GM20000 (cell line): ENCODE measurements at places on chromosomes 5 and 9.

DNA sequence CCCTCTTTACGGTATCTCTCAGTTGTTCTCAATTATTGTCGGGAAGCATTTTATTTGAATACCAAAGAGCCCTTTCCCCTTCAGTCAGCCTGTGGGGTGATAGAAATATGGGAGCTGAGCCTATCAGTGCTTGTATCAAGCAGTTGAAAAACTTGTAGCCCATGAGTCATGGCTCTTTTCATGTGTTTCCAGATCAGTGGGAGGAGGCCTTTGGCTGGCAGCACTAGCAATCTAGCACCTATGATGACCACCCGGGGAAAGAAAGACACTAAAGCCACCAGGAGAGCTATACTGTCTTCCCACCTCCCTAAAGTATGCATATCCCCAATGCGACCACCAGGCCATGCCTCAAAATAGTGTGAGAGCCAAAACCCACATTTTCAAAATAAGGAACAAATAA, 696.9 kb upstream of the C9orf72 start:
- no peak for DNase-seq

GRCh38 chr5:10248378-10249260, 1.1 kb downstream of the ATPSCKMT start:
- no peak for DNase-seq

GRCh38 chr9:121774715-121775613, 123.5 kb downstream of the DAB2IP start:
- DNase-seq = no peak

- no peak for DNase-seq
These were observed 70.5 kb downstream of the PPARGC1B start for GRCh38 chr5:149800633-149801032.

GRCh38 chr9:112782218-112782617, 31.7 kb downstream of the SNX30 start:
- no peak for DNase-seq

DNA sequence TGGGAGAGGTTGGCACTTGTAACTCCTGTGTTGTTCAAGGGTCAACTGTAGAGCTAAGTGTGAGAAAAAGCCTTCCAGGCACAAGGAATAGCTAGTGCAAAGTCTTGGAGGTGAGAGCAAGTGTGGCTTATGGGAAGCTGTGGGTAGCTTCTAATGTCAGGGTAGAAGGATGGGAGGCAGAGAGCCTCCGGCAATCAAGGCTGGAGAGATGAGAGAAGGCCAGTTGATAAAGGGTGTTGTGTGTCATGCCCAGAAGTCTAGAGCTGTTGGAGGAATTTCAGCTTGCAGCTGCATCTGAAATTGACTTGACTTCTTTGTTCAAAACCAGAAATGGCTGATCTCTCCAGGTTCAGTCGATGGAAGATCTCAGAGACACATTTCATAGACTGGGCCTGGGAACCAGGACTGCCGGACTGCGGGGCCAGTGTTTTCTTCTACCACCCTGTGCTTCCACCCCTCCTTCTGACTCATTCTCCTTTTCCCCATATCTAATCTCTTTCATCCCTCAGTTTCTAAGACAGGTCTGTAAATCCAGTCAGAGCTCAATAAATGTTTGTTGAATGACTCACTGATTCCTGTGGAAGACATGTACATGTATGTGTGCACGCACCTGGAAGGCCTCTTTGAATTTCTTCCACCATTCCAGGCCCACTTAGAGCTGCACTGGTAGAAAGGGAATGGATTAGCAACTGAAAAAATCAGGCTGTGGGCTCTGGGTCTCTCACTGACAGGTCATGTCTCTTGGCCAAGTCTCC, 67.8 kb upstream of the KLF4 start:
- no peak for DNase-seq

DNA sequence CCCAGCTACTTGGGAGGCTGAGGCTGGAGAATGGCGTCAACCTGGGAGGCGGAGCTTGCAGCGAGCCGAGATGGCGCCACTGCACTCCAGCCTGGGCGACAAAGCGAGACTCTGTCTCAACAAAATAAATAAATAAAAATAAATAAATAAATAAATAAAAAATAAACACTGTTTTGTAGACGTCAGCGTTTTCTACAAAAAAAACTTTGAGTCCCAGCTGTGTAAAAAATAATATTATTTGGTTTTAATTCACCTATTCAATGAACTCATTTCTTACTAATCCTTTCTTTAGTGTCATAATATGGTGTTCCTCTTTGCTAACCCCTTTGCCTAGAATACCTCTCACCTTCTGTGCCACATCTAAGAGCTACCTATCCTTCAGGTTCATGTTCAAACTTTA, 30.2 kb upstream of the MSANTD3 start:
- DNase-seq = no peak

DNA sequence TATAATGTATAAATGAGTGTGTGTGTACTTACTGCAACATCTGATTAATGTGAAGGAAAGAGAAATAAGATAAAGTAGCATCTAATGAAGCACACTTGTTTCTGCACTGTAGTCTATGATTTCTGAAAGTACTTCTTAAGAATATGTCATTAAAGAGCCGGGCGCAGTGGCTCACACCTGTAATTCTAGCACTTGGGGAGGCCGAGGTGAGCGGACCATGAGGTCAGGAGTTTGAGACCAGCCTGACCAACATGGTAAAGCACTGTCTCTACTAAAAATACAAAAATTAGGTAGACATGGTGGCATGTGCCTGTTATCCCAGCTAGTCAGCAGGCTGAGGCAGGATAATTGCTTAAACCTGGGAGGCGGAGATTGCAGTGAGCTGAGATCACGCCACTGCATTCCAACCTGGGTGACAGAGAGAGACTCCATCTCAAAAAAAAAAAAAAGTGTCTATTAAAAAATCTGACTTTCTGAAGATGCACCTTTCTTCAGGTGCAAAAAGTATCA, 556.9 kb downstream of the PTPRD start:
- no peak for DNase-seq

DNA sequence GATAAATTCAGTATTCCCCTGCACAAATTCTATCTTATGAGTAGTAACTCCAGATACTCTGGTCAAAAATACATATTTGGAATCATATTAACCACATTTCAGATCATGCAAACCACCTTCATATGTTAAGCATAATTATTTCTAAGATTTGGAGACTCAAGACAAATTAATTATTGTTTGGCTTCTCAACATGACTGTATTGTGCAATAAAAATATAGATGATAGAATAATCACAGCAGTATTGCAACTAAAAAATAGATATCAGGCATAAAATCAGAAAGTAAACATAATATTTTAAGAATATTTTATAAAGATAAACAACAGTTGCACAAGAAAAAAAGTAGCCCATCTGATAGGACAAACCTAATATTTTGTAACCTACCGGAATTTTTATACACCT, 1767.6 kb upstream of the NUDT12 start:
- no peak for DNase-seq

- DNase-seq = no peak
These were observed 54.3 kb downstream of the ADRB2 start for GRCh38 chr5:148880696-148881095.

- DNase-seq = no peak
These were observed 1.2 kb downstream of the HOMER1 start for GRCh38 chr5:79512471-79513307.

GRCh38 chr9:1668441-1668840, 346.7 kb upstream of the SMARCA2 start:
- DNase-seq = no peak

DNA sequence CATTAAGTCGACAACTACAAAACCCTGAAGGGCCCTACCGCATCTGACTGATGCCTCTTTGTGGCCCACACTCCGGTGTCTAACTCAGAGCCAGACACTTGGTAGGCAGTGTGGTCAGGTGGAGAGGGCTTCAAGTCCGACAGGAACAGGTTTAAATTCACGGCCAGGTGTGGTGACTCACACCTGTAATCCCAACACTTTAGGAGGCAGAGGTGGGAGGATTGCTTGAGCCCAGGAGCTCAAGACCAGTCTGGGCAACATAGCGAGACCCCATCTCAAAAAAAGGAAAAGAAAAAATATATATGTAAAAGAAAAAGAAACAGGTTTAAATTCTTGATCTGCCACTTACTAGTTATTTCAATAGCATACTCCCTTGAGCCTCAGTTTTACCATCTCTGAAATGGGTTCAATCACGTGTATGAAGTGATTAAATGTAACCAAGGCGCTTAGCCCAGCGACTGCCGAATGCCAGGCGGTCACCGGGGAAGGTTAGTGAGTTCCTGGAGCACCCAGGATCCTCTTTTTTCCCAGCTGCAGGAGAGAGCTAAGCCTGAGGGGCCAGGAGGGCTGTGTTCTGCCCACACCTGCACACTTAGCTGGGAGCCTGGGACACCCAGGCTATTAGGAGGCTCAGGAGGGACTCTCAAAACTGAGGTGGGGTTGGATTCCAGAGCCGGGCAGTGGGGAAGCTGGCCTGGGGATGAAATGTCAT, 943 bp downstream of the CLTB start:
- peak; percentile 53 for DNase-seq

GRCh38 chr5:109692852-109693251, 3.1 kb downstream of the MAN2A1 start:
- no peak for DNase-seq

DNA sequence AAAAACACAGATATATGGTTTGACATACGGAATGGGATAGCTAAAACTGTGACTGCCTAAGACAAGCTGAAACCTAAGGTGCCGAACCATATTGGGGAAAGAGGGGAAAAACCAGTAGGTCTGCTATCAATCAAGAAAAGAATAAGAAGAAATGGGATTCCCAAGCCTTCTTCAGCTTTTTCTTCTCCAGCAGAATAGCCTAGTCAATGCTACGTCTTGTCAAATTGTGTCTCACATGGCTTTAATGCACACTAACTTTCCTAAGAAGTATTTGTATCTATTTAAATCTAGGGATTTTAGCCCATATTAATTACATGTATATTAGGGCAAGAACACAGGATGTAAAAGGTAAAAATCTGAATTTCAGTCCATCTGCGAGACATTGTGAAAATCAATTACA, 797 bp upstream of the FBXO38 start:
- DNase-seq = no peak

DNA sequence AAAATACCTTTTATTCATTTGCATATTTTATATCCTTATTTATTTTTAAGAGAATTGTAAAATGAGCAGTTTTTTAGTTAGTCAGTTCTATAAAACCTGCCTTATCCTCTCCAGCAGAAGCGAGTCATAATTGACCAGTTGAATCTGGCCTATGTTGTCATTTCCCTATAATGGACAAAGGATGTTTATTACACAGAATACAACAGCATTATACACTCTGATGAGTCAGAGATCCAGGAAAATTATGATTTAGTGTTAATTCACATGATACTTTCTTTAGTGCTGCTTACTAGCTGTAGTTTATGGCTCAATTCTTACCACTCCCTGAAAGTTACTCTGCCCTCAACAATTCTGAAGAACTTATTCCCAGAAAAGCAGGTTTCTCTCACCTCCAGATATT, 26.8 kb upstream of the LURAP1L start:
- no peak for DNase-seq

GRCh38 chr5:115785381-115786065, 30.9 kb downstream of the CDO1 start:
- DNase-seq = no peak

DNA sequence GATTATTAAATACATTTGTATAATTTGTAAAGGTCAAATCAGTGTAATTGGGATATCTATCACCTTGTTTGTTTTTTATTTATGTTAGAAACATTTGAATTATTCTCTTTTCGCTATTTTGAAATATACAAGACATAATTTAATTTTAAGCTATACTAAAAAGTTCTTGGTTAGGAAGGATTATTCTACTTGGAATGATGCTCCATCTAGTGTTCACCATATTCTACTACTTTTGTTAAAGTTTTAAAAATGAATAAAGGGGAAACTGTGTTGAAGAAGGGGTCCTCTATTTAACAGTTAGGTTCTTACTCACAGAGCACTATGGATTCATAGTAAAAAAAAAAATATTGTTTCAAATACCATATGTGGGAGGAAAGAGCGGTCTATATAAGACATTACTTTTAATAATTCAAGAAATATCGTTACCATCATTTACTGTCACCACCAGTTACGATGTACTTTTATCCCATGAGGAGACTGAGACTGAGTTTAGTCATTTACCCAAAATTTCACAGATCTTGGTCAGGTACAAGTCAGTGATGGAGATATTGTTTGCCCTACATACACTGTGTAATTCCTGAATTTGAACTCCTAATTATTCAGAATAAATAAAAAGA, 6.3 kb upstream of the STOM start:
- DNase-seq = no peak

DNA sequence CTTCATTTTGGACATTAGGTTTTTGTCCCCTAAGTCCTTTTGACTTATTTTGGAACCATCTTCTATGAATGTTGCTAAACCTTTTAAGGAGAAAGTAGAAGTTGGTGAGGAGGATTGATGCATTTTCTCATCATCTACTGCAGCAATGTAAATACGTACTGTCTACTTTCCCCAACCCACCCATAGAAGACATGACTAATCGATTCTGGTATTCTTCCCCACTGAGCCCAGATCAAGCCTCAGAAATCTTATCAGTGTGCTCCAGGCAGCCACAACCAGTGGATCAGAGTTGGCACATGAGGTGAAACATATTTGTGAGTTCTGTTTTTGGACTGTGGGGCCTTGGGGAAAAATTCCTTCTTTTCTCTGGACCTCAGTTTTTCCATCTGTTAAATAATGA, 57.7 kb downstream of the FGF18 start:
- DNase-seq = no peak

DNA sequence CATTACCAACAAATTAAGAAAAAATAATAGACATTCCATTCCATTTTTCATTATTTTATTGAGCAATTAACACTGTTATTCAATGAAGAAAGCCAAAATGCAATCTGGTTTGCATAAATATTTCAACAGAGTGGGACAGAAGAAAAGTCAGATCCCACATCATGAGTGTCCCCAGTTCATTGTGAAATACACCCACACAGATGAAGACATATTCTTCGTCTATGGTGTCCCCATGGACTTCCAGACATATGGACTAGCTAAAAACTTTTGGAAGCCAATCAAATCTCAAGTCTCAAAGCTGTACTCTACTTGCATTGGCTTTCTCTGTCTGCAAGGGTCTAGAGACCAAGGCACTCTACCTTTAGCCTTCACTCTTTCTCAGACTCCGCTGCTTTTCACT, 194.3 kb downstream of the SEMA5A start:
- no peak for DNase-seq

- DNase-seq = no peak
These were observed 94.4 kb downstream of the PDZD2 start for GRCh38 chr5:31733371-31733770.

DNA sequence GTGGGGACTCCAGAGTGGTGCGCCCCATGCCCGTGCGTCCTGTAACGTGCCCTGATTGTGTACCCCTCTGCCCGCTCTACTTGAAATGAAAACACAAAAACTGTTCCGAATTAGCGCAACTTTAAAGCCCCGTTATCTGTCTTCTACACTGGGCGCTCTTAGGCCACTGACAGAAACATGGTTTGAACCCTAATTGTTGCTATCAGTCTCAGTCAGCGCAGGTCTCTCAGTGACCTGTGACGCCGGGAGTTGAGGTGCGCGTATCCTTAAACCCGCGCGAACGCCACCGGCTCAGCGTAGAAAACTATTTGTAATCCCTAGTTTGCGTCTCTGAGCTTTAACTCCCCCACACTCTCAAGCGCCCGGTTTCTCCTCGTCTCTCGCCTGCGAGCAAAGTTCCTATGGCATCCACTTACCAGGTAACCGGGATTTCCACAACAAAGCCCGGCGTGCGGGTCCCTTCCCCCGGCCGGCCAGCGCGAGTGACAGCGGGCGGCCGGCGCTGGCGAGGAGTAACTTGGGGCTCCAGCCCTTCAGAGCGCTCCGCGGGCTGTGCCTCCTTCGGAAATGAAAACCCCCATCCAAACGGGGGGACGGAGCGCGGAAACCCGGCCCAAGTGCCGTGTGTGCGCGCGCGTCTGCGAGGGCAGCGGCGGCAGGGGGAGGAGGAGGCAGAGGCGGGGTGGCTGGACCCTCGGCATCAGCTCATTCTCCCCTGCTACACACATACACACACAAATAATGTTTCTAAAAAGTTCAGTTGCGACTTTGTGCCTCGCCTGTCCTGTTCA, 668 bp downstream of the GLIS3 start:
- peak; percentile 51 for DNase-seq
